ENCODE measurements at places on chromosomes 16 and 17.
A peak's percentile ranks its signal among the peaks of the same experiment; 100 is the strongest.

GRCh38 chr16:87698241-87698640 is 67.5 kb downstream of the KLHDC4 start:
- DNase-seq = no peak

DNA sequence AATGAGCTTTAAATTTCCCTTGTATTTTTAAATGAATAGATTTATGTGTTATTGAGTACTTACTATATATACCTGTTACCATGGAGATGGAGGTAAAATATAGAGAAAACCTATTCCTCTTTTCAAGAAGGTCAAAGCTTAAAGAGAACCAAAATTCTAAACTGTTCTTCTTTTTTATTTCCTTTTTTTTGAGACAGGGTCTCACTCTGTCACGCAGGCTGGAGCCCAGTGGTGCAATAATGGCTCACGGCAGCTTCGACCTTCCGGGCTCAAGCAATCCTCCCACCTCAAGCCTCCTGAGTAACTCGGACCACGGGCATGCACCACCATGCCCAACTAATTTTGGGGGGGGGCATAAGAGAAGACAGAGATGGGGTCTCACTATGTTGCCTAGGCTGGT is 25.0 kb upstream of the TMEM97 start:
- no peak for DNase-seq

DNA sequence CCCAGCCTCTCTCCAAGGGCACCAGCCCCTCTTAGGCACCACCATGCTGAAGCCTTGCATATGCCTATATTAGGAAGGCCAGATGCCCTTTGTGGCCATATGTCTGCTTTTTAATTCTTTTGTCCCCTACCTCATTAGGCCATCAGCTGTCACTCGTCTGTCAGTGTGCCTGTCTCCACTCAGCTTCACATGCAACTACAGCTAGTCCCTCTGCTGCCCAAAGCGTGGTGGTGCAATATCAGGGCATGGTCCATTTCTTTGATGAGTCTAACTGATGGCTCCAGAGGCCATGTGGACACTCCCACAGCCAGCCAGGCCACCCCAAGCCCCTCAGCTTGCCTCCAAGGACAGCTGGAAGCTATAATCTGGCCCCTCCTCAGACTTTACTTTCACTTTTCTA is 36.3 kb downstream of the MYO18A start:
- DNase-seq = peak; percentile 68

DNA sequence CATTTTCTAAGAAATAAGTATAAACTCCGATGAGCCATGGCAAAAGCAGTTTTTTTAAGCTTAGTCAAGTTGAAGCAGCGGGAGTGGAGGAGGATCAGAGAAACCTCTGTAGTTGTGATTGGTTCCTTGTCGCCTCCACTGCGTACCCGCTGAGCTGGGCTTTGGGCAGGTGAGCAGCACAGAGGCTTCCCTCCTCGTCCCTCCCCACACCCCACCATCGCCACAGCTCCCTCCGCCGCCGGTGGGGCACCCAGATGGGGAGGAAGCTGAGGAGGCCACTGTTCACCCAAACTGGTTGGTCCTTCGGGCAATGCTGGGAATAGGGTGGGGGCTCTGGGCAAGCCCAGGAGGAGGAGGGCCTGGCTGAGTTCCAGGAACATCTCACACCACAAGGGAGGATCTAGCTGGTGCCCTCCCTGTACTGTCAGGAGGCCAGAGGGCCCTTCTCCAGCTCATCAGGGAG is 5.2 kb upstream of the MRPL38 start:
- DNase-seq = no peak

GRCh38 chr17:48905987-48906515 is 2.2 kb upstream of the UBE2Z start:
- no peak for DNase-seq

DNA sequence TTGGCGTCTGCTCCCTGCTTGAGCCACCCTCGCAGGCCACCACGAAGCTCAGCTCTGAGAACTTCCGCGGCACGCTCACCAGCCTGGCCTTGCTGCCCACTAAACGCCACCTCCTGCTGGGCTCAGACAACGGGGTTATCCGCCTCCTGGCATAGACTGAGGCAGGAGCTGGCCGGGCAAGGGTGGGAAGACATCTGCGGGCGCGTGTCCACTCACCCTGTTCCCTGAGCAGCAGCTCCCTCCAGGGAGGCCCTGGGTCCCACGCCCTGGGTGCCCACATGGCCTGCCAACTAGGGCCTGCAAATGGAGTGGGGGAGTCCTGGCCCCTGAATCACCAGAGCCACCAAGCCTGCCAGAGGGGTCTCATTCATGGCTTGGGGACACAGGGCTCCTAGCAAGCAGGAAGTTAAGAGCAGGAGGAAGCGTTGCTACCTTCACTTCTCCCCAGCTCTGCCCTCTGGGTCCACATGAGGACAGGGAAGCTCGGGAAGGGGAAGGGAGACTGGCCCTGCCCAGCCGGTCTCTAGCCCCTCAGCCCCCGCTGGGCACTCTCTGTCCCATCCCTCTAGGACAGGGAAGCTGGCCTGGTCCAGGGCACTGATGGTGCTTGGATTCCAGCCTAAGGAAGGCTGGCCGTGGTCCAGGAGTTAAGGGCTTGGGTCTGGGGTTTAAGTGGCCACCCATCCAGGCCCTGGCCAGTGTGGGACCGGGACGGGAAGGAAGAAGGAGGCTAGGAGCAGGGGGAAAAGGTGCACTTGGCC is 5.0 kb upstream of the SERPINF2 start:
- no peak for DNase-seq

DNA sequence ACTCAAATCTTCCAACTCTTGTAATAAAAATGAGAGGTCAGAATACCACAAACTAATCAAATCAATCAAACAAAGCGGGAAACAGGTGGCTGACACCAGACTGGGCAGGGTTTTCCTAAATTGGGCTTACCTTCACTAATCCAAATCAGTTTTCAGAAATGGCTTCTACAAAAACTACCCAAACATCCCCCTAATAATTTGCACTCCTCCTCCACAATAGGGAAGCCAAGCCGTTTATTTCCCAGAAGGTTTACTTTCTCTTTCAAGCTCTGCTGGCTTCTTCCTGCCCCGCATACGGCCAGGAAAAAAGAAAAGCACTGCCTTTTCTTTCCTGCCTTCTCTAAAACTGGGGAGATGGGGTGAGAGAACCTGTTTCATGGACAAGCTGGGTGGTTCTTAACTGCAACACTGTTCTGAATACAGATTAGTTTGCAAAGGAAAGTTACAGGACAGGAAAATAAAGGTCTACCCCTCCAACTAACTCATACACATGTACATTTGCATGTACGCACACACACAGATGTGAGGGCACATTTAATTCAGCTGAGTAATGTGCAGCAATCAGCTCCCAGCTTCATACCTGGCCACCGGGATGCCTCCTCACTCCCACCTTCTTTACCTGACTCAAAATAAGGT is 9.2 kb downstream of the STAT3 start:
- DNase-seq = peak; percentile 66

- no peak for DNase-seq
These were observed 642 bp downstream of the MT1F start for GRCh38 chr16:56658327-56658875.

DNA sequence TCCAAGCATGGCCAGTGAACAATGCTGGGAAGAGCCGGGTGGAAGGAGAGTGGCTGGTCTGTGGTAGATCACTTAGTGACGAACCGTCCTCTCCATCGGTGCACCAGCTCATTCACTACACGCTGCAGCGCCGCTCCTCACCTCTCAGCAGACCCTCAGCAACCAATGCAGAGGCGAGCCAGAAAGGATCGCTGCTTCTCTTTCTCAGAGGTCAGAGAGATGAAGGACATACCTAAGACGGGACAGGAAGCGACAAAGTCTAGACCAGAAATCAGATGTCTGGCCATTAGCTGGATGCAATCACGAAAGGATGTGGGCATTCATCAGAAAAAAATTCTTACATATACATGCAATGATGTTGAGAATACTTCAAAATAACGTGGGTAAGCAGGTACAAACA is 26.9 kb downstream of the NSMCE1 start:
- peak; percentile 80 for DNase-seq

DNA sequence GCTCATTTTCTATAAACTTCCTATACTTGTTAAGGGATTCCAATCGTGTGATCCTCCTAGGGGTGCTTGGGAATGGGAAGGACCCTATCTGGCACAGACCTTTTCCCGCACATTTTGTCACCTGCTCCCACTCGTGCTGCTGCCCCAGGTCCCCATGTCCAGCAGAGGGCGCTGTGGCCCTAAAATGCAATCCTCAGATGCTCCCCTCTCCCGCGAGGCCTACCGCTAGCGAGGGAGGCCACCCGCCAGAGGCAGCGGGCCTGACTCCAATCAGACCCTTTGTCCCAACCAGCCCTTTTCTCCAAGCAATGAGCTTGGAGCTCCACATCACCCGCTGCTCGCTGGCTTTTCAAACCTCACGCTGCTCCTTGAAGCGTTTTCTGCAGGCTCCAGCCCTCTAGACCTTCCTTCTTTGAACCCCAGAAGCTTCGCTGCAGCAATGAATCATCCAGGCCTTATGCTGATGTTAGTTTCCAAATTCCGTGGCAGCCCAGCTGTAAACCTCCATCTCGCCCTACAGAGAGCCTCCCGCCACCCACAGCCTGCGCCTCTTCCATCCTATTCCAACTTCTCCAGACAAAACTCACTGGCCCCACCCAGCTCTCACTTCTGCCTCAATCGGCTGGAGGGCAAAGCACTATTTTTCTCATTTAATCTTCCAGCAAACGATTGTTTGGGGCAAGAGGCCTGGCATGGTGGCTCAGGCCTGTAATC is 23.6 kb upstream of the FZD2 start:
- peak; percentile 88 for DNase-seq

DNA sequence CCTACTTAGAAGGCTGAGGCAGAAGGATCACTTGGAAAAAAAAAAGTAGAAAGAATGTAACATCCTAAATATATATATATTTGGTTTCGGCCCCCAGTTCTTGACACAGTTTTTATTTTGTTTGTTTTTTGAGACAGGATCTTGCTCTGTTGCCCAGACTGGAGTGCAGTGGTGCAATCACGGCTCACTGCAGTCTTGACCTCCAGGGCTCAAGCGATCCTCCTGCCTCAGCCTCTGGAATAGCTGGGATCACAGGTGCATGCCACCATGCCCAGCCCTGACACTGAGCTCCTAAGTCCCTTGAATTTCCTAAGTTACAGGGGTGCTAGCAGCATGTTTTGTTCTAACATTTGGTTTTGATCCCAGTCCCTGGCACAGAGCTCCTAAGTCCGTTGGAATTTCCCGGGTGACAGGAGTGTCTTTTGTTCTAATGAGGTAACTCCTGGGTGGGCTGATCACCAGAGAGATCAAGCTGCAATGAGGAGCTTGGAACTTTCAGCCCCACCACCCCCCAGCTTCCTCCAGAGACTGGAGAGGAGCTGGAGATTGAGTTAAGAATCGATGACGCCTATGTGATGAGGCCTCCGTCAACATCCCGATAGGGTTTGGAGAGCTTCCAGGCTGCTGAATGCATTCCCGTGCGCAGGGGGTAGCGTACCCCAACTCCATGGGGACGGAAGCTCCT is 20.0 kb downstream of the MXRA7 start:
- DNase-seq = no peak

DNA sequence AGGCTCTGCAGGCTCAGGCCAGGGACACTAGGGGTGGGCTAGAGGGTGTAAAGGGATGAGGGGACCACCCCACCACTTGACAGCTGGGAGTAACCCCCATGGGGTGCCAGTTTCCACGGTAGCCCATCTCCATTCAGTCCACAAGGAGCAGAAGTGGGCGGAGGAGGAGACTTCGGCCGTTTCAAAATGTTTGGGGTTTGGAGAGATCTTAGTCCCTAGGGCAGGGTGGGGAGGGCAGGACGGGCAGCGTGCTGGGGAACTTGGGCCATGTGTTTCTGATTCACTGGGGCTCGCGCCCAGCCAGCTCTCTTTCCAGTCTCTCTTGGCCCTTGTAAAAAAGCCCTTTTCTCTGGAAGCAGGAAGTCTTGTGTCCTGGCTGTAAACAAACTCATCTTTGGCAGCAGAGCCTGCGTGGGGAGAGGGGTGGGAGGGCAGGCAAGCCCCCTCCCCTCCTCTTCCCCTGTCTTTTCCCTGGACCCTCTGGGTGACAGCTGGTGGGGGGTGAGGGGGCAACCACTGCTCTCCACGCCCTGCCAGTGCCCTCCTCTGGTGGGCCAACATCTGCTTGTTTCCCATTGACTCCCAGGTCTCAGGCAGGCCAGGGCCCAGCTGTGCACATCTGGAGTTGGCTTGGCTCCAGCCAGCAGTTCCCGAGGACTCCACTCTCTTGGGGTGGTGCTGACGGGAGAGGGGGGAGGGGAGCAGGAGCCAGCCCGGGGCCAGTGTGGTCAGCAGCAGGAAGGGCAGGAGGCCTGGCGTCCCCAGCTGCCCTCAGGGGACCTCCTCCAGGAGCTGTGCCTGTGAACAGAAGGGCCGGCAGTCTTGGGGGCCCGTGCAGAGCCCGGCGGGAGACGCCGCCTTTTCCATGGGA is 8.1 kb downstream of the CYGB start:
- DNase-seq = peak; percentile 96

DNA sequence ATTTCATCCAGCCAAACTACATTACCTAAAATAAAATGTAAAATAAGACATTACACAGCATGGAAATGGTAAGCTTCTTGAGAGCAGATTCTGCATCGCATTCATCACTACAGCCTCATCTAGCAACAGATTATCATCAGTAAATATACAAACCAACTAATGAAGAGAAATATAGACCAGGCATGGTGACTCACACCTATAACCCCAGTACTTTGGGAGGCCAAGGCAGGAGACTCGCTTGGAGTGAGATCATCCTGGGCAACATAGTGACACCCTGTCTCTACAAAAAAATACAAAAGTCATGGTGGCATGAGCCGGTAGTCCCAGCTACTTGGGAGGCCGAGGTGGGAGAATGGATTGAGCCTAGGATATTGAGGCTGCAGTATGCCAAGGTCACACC is 19.9 kb downstream of the NCBP3 start:
- peak; percentile 59 for DNase-seq

DNA sequence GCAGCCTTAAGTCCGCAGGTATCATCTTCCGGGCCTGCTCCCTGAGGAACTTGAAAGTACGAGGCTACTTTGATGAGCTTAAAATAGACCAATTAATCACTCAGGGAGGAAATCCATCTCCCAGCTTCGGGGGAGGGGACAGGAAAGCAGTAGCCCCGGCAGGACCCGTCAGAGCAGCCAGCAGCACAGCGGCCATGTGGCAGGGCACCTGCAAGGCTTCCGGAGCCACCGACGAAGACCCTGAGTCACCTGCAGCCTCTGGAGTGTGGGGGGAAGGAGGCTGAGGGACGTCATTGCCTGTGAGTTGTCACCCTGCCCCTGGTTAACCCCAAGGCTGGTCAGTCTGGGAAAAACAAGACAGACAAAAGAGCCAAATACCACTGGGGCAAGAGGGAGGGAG is 4.4 kb upstream of the CYB561 start:
- DNase-seq = no peak

GRCh38 chr17:72332367-72332766 is 211.5 kb downstream of the SOX9 start:
- DNase-seq = peak; percentile 28
